ENCODE measurements at places on chromosomes 16 and 17.

GRCh38 chr17:50274142-50274896 is at the start of gene TMEM92:
TSS of gene TMEM92 (plus strand) at chr17:50274466. CDS start at chr17:50274502, 36 bp downstream.
- DNase-seq: no peak

DNA sequence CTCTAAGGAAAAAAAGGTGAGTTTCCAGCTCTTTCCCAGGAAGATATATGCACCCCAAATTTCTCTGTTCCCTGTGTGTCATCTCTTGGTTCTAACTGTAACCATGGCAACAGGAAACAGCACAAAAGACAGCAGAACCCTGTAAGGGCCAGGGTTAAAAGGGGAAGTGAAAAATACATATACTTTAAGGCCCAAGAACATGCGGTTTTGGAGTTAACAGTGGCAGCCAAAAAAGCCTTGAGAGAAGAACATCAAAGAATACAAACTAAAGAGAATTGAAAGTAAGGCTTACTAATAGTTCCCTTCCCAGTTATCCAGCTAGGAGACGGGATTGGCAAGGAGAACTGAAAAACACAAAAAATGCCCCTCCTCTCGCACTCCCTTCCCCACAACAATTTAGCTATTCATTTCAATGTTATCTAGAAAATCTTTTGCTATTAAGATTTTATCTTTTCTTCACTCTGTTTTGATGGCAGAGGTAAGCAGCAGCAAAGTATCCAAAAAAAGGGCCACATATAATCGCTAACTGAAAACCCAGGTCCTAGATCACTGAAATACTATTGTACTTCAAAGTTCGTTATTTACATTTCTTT is 1.5 kb downstream of the SPOP start:
- no peak for DNase-seq

GRCh38 chr16:77496934-77497333 is 62.1 kb upstream of the ADAMTS18 start:
- DNase-seq: no peak

DNA sequence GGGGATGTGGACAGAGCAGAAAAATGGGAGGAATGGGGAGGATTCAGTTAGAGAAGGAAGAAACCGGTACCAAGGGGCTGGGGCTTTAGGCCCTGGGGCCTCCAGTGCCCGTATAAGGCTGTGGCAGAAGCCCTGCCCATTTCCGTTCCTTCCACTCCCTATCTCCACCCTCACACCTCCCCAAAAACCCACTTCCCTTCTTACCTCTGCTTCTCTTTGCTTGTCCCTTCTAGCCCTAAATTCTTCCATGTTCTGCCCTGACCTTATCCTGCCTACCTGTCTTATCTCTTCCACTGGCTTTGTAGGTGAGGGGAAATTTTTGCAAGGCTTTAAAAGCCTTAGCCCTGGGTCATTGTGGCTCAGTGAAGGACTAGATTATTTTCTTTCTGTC is 4.1 kb downstream of the RNF167 start:
- DNase-seq: no peak

GRCh38 chr16:81657224-81657623 is 121.9 kb upstream of the PLCG2 start:
- no peak for DNase-seq

- DNase-seq: no peak
These were observed 14.0 kb upstream of the ALDOA start for GRCh38 chr16:30051518-30051917.

- no peak for DNase-seq
These were observed 15.3 kb upstream of the OGFOD3 start for GRCh38 chr17:82433560-82434215.

DNA sequence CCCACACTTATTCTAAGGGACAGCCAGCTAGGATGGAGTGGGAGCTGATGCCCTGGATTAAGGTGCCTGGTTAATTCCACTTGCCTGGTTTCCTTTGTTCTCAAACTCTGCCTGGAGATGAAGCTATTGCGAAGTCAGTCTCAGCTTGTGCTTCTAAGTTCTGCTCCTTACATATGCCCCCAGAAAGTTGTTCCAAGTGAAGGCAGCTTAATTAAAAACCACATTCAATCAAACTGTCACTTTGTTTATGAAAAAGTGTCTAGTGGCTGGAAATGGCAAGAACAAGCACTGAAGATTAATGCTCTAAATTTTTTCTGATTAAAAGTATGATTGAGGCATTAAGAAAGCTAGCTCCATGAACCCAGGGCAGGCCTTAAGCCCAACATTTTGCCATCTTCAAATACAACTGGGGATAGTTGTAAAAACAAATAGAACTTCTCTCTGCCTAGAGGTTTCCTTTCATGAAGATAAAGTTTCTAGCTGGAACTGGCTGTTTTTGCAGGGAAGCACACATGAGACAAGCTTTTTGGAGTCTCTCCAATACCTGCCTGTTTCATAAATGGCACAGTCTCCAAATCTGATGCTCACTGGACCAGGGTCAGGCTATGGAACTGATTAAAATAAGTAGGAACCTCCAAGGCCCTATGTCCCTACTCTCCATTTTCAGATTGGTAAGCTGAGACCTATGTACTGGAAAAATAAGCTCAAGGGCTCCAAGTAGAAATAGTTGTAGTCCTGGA is 100.9 kb downstream of the GRIN2A start:
- peak; percentile 4 for DNase-seq

DNA sequence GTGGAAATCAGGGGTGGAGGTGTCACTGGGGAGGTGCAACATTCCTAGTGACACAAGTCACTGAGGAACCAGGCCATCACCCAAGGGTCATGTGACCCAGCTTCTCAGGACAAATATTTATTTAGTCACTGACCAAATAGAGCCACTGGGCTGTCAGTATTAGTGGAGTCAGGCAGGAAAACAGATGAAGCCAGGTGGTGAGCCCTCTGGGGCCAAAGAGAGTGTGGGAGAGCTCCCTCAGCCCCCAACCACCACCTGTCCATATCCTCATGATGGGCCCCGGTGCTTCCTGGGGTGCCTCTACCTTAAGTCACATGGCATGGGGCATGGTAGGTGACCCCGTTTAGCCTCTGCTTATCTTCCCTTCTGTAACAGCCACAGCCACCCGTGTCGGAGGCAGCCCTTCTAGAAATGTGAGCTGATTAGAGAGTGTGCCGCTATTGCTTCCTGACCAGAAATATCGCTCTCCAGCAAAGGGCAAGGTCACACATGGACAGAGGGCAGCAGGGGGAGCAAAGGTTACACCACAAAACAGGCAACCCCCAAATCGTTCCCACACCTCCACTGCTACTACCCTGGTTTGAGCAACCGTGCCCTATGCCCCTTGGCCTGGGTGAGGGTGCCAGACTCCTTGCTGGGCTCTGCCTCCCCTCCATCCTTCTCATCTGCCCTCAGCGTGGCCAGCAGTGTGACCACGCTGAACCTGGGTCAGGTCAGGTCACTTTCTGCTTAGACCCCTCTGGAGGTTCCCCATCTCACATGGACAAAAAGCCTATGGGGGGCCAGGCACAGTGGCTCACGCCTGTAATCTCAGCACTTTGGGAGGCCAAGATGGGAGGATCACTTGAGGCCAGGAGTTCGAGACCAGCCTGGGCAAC is 8.6 kb upstream of the AKTIP start:
- DNase-seq: no peak

DNA sequence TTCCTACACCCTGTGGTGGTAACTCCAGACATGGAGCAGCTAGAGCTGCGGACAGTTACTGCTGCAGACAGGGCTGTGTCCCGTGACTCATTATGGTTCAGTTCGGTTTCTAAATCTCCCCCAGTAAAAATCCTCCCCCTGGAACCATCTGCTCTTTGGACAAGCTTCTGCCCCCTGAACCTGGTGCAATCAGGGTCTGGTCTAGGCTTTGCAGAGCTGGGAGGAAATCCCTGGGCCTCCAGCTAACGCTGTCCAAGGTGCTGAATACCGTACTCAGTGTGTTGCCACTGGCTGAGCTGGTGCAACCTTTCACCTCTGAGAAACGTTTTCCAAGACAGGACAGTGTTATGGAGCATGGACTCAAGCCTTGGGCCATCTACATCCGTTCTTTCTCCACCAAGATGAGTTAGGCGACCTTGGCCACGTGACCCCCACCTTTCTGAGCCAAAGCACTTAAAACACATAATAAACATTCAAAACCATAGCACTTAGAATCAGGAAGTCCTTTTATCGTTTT is 142.0 kb downstream of the CPPED1 start:
- DNase-seq: peak; percentile 49

DNA sequence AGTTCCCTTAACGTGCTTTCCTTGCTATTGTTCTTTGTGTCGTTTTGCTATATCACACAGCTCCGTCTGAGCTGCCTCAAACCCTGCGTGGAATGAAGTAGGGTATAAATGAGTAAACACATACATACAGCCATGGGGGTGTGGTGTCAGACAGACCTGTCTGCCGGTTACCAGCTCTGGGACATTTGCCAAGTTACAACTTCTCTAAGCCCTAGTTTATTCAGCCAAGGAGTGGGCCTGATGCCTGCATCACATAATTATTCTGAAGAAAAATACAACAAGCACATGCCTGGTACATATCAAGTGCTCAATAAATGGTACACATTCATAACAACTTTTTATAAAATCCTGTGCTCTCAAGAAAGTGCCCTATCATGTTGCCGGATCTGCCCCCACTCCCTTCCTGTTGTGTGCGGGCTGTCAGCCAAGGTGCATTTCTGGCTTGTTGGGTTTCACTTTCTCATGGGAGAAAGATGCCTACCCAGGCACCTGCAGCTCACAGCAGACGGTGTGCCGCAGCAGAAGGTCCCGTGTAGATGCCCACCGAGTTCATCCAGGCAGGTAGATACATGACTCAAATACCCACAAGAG is 30.5 kb downstream of the SMPD3 start:
- peak; percentile 33 for DNase-seq

DNA sequence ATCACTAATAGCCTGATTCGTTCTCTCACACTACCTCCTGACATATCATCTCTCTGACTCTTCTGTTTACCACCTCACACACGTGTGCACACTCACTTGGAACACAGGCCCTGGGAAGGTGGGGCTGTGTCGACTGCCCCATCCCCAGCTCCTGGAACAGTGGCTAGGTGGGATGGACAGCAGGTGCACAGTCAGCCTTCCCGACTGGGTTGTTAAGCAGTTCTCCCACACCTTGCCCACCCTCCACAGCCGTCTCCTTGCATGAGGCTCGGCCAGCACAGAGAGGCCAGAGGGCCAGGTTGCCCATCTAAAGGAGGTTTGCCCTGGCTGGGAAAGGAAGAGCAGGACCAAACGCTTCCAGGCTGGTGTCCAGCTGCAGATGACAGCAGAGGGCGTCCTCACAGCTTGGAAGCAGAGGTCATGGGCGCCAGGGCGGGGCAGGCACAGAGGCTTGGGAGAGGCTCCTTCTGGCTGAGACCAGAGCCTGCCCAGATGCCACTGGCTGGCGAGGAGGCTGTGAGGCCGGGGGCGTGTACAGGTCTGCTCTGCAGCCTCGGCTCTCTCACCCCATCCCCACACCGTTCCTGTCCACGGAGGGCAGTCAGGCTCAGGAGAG is 92.8 kb downstream of the AMFR start:
- peak; percentile 34 for DNase-seq

DNA sequence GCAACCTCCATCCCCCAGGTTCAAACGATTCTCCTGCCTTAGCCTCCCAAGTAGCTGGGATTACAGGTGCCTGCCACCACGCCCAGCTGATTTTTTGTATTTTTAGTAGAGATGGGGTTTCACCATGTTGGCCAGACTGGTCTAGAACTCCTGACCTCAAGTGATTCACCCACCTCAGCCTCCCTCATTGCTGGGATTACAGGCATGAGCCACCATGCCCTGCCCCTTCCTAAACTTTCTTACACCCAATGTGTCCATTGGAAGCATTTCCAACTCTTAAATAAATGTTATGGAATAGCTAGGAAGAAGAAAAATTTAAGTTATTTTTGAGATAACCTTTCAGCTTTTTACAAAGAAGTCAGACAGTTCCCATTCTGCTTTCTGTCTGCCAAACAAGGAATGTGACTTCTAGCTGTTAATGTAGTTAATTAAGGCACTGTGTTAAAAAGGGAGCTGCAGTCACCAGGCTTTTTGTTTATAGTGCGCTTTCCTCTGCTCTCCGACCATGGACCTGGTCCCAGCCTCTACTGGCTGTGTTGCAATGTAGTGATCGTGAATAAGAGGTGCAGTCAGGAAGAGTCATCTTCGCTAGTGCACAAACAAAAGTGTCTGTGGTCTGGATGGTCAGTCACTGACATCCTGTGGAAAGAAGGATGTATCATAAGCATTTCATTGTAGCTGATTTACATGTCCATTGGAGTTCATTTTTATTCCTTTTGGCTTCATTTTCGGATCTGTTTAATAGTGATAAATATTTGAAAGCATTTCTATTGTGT is 39.7 kb downstream of the USP10 start:
- DNase-seq: peak; percentile 48

DNA sequence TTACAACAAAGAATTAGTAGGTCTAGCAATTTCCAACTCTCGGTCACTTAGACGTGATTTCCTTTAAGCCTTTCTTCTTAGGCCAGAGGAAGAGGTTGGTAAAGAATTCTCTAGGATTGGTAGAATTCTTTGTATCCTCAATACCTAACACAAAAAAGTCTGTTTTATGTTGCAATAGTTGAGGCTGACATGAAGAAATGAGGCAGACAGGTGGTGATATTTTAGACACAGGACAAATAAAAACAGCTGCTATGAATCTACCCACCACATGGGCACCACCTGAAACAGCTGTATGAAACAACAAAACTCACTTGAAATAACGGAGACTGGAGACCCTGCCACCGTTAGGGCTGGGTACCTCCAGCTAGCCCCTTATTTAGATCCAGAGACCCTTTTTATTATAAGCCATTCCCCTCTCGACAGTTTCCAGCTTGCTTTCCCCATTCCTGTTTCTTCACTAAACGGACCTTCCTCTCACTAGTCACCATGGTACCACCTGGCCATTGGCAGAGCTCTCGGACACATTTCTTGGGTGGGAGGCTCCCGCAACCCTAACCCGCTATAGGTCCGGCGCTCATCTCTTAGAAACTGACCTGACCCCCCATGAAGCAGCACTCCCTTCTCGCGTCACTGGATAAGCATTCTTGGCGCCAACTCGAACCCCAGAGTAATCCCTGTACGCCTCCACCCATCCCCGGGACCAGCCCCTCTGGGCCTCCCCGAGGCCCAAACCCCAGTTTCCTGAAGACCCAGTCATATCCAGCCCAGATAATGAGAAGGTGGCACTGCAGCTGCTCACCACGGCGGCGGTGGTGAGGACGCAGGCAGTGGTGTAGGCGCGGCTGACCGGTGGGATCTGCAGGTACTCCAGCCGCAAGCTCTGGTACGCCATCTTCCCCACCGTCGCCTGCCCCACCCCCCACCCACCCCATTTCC is at the start of gene DERL2:
Gene DERL2 (minus strand): TSS at position 909 of the 936 bp plus-strand sequence. CDS start 17 bp downstream, at position 892.
- DNase-seq: no peak

DNA sequence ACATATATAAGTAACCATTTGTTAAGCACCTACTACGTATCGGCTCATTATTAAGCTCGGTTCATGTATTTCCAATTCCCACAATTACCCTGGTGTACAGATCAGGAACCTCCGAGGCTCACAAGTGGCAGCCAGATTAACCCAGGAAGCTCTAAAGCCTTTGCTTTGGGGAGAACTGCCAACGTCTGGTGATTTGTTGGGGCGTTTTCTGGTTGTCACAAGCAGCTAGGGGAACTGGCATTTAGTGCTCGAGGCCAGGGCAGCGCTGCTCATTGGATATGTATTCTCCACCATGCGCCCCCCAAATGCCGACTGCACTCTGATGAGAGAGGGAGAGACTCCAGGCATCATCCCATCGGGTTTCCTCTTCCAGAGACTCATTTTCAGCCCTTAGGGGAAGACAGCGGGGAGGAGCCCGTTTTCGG is 541 bp downstream of the ZNF18 start:
- DNase-seq: no peak
